Naive thymus-derived CD4-positive, alpha-beta T cell (primary cell): ENCODE measurements at places on chromosomes 1 and 21. TPM values are rescaled to one million over a fixed set of nuclear protein-coding genes. Genes with fewer than 3 reads are reported as not detected.

The TMED5 gene
- 47.4 TPM for total RNA-seq

- peak overlapping the region; percentile 95 for H3K27ac ChIP-seq
- peak; percentile 34 for DNase-seq
- H3K36me3 ChIP-seq: no peaks in the 10 kb centered on the region
- H3K4me1 ChIP-seq: peaks cover 16% of the 10 kb centered on the region
Observed at GRCh38 chr1:58785442-58786058, 1.7 kb upstream of the JUN start.

The AMY1A gene
- not detected for total RNA-seq

GRCh38 chr1:247475793-247476192 is 17.9 kb upstream of the OR2B11 start:
- no peak for DNase-seq
- H3K27ac ChIP-seq: no peak overlapping the region
- no peak overlapping the region for H3K4me3 ChIP-seq
- no peaks in the 10 kb centered on the region for H3K36me3 ChIP-seq

DNA sequence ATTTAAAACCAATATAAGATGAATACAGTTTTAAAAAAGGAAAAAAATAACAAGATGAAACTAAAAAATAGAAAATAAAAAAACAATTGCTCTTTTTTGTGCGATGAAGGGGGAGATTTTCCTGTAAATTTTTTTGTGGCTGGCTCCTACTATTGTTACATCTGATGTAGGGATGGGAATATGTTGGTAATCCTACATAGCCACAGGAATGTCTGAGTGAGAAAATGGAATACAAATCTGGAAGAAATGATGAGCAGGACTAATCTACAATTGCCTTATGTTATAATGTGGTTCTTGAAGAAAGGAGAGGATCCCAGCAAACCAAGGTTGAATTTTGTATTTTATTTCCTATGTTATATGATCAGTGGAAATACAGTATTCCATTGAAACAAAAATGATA is 40.9 kb downstream of the ATP6V1G3 start:
- no peaks in the 10 kb centered on the region for H3K27me3 ChIP-seq
- H3K27ac ChIP-seq: no peak overlapping the region
- H3K36me3 ChIP-seq: no peaks in the 10 kb centered on the region
- DNase-seq: no peak
- H3K4me1 ChIP-seq: no peaks in the 10 kb centered on the region

The VHLL gene
- total RNA-seq: not detected

The SPATA45 gene
- not detected for total RNA-seq

GRCh38 chr1:59432531-59433439 is 135.9 kb downstream of the FGGY start:
- H3K36me3 ChIP-seq: no peaks in the 10 kb centered on the region
- H3K27me3 ChIP-seq: no peaks in the 10 kb centered on the region
- no peak for DNase-seq
- H3K27ac ChIP-seq: no peak overlapping the region
- no peak overlapping the region for H3K4me3 ChIP-seq

GRCh38 chr1:87113313-87113712 is 198.9 kb downstream of the HS2ST1 start:
- H3K4me3 ChIP-seq: no peak overlapping the region
- H3K36me3 ChIP-seq: no peaks in the 10 kb centered on the region
- no peak for DNase-seq
- H3K27ac ChIP-seq: no peak overlapping the region
- no peaks in the 10 kb centered on the region for H3K4me1 ChIP-seq

The IVL gene
- total RNA-seq: not detected

GRCh38 chr1:165144757-165145397 is 211.6 kb downstream of the LMX1A start:
- H3K27ac ChIP-seq: no peak overlapping the region
- no peaks in the 10 kb centered on the region for H3K27me3 ChIP-seq
- no peaks in the 10 kb centered on the region for H3K36me3 ChIP-seq
